ENCODE measurements at places on chromosomes 5 and 9. TPM values are rescaled to one million over a fixed set of nuclear protein-coding genes. Genes with fewer than 3 reads are reported as not detected.
A peak's percentile ranks its signal among the peaks of the same experiment; 100 is the strongest.

DNA sequence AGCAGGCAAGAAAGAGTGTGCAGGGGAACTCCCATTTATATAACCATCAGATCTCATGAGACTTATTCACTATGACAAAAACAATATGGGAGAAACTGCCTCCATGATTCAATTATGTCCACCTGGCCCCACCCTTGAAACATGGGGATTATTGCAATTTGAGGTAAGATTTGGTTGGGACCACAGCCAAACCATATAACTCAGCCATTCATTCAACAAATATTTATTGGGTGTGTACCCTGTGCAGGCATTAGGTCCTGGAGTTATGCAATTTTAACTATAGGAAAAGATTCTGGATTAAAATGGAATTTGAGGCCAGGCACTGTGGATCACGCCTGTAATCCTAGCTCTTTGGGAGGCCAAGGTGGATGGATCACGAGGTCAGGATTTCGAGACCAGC is 124.2 kb upstream of the GAS1 start:
- no peak for DNase-seq

GRCh38 chr9:31372799-31373587 is 1011.5 kb upstream of the ACO1 start:
- DNase-seq = no peak

- DNase-seq = no peak
Observed at GRCh38 chr9:130549093-130549735, 30.2 kb upstream of the FUBP3 start.

- no peak for DNase-seq
Observed at GRCh38 chr9:79610019-79610631, 38.4 kb downstream of the TLE4 start.

- no peak for DNase-seq
Observed at GRCh38 chr5:130743092-130743491, 422.0 kb downstream of the HINT1 start.

DNA sequence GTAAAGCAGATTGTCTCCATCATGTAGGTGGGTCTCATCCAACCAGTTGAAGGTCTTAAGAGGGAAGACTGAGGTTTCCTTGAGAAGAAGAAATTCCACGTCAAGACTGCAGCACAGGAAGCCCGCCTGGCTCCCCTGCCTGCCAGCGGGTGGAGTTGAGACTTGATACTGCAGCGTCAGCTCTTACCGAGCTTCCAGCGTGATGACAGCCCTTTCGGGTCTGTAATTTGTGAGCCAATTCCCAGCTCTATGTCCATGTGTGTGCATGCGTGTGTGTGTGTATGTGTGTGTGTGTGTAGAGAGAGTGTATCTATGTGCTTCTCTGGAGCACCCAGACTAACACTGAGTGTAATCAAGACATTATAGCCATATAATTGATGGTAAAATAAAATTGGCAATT is 379.7 kb upstream of the IRX2 start:
- no peak for DNase-seq

GRCh38 chr5:8767111-8767510 is 778.8 kb downstream of the SEMA5A start:
- DNase-seq = no peak

DNA sequence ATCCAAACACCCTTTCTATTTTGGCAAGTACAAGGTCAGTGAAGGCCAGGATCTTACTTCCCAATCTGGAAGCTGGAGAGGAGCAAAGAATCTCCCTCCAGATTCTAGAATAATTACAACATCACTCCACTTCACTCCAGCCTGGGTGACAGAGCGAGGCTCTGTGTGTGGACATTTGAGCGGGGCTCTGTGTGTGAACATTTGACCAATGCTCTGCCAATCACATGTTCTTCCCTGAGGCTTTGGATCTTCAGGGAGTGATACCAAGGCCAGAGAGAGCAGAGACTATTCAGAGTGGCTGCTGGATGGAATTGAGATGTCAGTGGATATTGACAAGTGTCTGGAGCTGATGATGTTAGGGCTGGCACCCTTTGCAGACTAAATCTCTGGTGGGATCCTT is 24.7 kb upstream of the ANKRD34B start:
- DNase-seq = no peak

GRCh38 chr5:74885170-74885569 is 19.0 kb upstream of the FAM169A start:
- no peak for DNase-seq

DNA sequence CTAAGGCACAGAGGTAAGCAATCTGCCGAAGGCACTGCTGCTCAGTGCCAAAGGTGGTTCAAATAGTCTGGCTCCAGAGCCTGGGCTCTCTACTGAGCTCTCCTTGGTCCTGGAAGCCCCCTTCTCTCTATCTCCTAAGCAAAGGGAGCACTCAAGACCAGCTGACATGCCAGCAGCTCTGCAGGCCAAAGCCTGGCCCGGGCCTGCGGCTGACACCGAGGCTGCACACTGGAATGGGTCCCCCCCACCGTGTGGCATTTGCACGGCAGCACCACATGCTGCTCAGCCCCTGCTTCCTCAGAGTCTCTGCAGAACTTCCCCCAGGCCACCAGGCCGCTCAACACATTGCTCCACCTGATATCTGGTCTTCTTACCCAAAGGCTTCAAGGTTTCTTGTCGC is 57.8 kb upstream of the GOLPH3 start:
- DNase-seq = peak; percentile 58

GRCh38 chr5:16773991-16774390 is 157.2 kb upstream of the RETREG1 start:
- no peak for DNase-seq

GRCh38 chr5:150322202-150322601 is 19.5 kb upstream of the ARSI start:
- no peak for DNase-seq

DNA sequence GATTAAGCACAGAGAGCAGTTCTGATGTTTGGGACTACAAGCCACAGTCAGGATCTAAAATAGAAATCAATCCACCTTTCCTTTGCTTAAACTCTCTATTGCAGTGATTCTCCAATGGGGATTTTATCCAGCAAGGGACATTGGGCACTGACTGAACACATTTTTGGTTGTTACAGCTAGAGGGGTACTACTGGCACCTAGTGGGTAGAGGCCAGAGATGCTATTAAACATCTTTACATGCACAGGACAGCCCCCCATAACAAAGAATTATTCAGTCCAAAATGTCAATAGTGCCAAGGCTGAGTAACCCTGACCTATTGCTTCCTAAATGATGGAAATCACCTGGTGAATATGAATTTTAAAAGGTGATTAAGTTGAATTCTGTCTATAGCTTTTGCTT is 12.0 kb downstream of the ZNF622 start:
- no peak for DNase-seq

GRCh38 chr5:164475339-164475977 is 970.0 kb downstream of the MAT2B start:
- DNase-seq = no peak

- no peak for DNase-seq
Observed at GRCh38 chr9:83596899-83597504, 25.9 kb upstream of the IDNK start.

DNA sequence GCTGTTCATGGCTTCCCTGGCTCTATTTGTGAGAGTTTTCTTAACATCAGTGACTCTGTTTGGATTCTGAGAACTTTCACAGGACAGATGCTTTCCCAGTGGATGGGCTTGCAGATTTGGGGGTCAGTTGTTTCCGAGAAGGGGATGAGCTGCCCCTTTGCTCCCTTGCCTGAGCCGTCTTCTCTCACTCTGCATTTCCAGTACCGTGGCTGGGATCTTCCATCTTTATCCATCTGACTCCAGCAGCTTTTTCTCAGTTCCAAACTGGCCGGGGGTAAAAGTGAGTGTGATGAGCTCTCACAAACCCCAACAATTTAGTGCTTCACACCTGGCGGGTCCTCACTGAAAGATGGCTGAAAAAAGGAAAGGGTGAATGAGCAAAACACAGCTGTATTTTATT is 79.1 kb downstream of the TENT4A start:
- no peak for DNase-seq

DNA sequence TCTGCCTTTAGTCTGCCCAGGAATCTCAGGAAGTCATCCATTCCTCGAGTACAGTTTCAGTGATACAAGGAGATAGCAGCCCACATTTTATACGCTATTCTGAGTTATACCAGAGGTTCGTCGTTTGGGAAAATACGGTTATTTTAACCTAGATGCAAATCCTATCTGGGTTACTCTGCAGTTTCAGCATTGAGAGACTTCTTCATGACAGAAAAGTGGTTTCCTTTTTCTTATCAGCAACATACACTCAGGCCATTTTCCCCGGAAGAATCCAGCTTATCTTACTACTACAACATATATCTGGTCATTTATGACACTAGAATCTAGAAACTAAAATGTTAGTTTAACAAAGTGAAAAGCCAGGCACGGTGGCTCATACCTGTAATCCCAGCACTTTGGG is 83.4 kb upstream of the IQGAP2 start:
- DNase-seq = no peak

DNA sequence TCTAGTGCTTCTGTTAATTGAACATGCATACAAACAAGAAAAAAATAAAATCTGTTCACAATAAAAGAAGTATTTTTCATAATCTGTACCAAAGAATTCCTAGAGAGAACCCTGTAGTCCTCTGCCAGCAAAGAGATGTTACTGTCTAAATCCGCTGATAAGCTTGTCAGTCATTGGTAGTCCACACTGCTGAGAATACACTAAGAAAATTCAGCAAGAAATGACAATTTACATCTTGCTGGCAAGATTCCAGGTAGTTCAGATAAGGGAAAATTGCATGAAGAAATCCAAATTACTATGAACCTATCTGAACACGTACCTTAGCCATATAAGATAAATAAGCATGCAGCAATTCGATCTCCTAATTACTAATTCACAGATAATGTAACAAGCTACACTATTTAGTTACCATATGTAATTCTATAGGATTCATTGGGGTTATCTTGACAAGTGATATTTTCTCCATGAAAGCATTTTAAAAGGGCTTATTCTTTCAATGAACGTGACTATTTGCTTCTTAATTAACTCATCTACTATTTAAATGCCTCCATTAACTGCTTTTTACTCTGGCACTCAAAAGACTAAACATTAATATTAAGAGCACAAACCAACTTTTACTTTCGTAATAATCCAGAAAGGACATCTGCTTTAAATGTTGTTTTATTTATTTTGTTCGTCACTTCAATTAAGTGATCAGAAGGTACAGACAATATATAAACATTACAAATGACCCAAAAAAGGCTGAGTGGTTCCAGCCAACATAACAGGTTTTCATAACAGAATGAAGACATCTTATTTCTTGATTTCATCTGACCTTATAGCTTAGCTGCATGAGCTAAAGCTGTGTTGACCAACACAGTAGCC is 9.7 kb downstream of the MPDZ start:
- DNase-seq = no peak

DNA sequence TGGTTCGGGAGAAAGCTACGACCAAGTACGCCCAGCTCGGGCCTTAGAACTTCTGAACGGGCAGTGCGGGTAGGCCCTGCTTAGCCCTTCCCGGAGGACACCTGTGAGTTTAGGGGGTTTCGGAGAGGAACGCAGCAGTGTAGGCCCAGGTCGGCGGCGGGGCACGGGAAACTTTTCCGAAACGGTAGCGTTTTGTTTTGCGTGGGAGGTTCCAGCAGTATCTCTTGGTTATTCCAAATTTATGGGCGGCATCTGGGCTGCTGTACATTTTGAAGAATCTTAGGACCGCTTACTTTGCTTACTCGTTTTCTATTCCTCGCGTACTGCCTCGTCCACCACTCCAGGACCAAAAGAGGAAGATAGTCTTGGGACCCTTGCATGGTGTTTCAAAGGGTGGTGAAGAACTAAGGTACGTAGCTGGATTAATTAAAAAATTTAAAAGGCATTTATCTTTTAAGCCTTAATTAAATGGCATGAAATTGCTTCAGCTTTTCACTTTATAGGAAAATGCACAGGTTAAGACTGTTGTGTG is 492 bp downstream of the TENT2 start:
- DNase-seq = peak; percentile 76

DNA sequence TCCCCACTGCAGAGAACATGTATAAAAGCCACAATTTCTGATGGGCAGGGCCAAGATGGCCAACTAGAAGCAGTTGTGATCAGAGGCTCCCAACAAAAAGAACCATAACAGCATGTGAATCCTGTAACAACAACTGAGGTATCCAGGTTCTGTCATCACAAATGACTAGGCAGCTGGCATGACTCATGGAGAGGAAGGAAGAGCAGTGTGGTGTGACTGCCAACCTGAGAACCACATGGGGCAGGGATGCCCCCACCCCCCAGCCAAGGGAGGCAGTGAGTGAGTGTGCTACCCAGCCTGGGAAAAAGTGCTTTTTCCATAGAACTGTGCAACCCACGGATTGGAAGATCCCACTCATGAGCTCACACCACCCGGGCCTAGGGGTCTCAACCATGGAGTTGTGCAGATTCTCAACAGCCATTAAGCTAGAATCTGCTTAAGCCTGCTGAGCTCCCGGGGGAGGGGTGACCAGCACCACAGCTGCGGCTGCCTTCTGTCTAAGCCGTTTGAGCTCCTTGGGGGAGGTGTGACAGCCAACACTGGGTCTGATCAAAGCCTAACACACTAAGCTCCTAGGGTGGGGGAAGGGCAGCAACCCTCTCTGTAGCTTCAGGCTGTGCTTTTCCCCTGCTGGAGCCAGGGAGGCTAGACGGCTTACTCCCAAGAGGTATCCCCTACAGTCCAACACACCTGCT is 80.1 kb upstream of the DMAC1 start:
- no peak for DNase-seq

GIN1 gene
- 10.7 TPM for total RNA-seq

IL13 gene
- not detected for total RNA-seq

FGFR4 gene
- 175 TPM for total RNA-seq

GDNF gene
- 0.15 TPM for total RNA-seq

CD74 gene
- total RNA-seq = 957 TPM

SOHLH1 gene
- not detected for total RNA-seq

INSL4 gene
- total RNA-seq = not detected

PCAT7 gene
- total RNA-seq = not detected

PRUNE2 gene
- total RNA-seq = 20.4 TPM

SHB gene
- total RNA-seq = 31.4 TPM

PFN3 gene
- not detected for total RNA-seq

ADAMTSL2 gene
- 1.4 TPM for total RNA-seq

GPX3 gene
- 1,053 TPM for total RNA-seq

GNA14 gene
- total RNA-seq = 10.6 TPM

CCDC127 gene
- total RNA-seq = 4.8 TPM

IL9 gene
- total RNA-seq = not detected

INSL6 gene
- total RNA-seq = not detected

IZUMO3 gene
- total RNA-seq = not detected
